ENCODE measurements at places on chromosomes 13 and 19.
A peak's percentile ranks its signal among the peaks of the same experiment; 100 is the strongest.

DNA sequence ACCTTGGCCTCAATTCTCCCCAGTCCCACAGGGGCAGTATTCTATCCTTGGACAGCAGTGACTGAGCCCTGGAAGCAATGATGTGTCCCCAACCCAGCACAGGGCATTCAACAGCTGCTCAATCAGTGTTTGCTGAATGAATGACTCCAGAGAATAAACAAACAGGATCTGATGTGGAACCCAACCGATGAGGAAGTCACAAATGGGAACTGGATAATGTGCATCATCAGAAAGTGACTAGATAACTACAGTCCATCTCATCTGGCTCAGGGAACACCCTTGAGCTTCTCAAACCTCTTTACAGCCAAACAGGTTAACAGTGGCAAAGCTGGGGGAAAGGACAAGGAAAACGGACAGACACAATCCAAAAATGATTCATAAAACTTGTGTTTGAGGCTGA is 8.2 kb downstream of the SLC25A30 start:
- DNase-seq: no peak

DNA sequence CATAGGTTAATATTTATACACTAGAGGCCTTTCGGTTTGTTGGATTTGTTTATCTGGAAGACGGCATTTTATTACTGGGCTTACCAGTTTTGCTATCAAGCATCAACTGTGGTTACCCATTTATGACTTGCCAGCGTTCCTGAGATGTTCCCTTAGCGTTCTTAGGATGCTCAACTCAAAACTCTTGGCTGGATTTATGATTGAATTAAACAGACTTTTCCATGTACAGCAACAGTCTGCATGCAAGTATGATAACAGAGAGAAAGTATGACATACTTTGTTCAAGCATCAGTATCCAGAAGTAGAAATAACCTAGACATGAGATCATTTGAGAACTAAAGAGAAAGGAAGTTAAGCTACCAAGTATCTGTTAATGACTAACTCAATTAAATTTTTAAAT is 29.9 kb upstream of the RNF113B start:
- DNase-seq: no peak

DNA sequence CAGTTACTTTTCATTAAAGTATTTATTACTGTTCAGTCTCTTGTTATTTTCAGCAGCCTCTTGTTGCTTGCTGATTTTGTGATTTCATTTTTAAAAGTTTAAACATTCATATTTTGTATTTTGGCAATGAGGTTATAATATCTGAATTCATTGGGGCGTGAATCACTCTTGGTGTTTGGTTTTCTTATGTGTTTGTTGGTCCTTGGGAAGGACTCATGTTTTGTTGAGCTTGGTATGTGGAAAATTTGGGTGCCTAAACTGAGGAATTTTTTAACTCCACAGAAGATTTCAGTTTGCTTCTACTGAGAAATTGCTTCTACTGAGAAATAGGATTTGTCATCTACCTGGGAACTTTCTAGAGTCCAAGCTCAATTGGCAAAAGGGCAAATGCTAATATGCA is 38.2 kb downstream of the PDS5B start:
- no peak for DNase-seq

- DNase-seq: no peak
Observed at GRCh38 chr13:40599124-40599523, 67.3 kb downstream of the FOXO1 start.

- no peak for DNase-seq
Observed at GRCh38 chr19:570251-570686, 2.1 kb upstream of the BSG start.

DNA sequence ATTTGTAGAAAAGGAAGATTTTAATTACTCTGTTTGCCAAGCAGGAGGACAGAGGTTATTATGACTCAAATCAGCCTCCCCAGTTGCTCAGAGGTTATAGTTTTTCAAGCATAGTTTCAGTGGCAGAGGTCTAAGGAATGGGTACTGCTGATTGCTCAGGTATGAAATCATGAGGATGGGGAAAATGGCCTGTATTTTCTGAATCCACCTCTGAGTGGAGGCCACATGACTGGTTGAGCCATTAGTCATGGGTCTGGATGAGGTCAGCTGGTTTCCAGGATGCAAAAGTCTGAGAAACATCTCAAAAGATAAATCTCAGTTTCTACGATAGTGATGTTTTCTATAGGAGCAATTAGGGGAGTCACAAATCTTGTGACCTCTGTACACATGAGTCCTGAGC is 62.8 kb upstream of the CEACAM8 start:
- no peak for DNase-seq

GRCh38 chr13:48783695-48784230 is 130.0 kb downstream of the CYSLTR2 start:
- DNase-seq: no peak

DNA sequence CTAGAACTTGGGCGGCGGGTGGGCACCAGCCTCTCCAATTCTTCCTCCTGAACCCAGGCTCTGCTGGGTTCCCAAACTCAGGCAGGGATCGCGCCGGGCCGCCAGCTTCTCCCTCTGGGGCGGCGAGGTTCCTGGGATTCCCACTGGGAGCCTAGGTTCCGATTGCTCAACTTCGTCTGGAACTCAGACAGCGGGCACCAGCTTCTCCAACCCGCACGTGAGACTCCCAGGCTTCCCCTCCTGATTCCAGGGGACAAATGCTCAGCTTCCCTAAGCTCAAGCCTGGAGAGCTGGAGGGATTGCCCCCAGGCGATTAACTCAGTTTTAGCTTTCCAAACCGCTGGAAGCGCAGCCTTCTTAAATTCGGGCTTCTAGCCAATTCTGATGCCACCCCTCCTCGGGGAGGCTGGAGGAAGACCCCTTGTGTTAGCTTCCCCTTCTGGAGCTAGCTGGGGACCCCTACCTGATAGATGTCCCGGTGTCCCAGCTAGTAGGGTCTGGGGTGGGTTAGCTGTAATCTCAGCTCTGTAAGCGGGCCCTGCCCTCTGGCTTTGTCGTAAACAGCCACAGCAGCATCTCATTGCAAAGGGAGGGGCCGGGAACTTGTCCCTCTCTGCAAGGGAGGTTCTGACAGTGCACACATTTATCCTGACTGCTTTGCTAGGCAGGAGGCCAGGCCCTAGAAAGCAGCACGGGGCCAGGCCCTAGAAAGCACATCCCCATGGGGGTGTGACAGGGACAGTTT is 671 bp downstream of the MCOLN1 start:
- DNase-seq: no peak

GRCh38 chr13:59203855-59204254 is 959.9 kb downstream of the DIAPH3 start:
- DNase-seq: no peak

GRCh38 chr19:55258476-55258827 is 365 bp downstream of the PPP6R1 start:
- no peak for DNase-seq

DNA sequence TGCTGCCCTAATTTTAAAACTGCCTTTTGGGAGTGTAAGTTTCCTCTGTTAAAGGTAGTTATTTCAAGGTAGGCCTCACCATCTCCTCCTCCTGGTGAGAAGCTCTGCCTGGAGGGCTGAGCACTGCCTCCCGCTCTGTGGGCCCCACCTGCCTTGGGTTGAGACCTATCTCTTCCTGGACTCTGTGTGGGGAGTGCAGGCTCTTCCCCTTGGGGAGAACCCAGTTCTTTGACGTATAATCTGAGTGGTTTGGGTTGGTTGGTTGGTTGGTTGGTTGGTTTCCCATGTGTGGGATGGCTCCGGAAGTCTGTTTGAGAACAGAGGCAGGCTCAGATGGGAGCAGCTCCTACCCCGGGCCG is 39.1 kb downstream of the ACTN4 start:
- peak; percentile 13 for DNase-seq

DNA sequence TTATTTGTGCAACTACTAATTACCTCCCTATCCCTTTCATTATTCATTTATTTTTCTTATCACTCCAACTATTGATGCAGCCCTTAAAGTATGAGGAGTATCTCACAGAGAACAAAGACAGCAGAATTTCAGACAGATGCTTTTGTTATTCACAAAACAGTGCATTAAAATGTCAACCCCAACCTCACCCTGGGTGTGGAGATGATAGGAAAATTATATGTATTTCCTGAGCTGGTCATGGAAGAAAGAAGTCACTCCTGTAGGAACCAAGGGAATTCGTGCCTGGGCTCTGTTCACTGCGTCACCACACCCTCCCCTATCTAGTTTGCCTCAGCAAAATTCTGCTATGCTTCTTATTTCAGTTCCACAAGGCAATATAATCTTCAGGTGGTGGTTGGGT is 315.5 kb downstream of the OXGR1 start:
- no peak for DNase-seq

DNA sequence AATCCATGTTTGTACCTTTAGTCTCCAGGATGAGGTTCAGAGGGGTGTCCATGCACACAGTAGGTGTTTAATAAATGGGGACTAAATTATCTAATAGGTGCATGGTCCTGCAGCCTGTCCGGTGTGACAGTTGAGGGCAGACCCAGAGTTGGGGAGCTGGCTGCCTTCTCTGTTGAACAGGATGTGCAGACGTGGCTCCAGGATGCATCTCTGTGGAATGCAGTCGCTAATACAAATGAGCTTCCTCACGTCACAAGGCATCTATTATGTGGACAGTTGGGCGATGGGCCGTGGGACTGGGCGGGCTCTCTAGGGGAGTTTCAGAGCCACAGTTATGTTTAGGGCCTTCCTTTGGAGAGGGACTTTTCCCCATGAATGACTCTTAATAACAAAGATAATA is 71.0 kb downstream of the SIPA1L3 start:
- DNase-seq: no peak

GRCh38 chr13:42189061-42189460 is 82.9 kb upstream of the AKAP11 start:
- DNase-seq: no peak

- no peak for DNase-seq
Observed at GRCh38 chr13:95361686-95362085, 60.4 kb upstream of the ABCC4 start.

GRCh38 chr13:76038920-76039716 is 403.0 kb downstream of the LMO7 start:
- DNase-seq: no peak

- DNase-seq: no peak
Observed at GRCh38 chr19:51727349-51727880, 3.6 kb upstream of the HAS1 start.

- DNase-seq: no peak
Observed at GRCh38 chr19:17953869-17954268, 13.0 kb upstream of the KCNN1 start.

DNA sequence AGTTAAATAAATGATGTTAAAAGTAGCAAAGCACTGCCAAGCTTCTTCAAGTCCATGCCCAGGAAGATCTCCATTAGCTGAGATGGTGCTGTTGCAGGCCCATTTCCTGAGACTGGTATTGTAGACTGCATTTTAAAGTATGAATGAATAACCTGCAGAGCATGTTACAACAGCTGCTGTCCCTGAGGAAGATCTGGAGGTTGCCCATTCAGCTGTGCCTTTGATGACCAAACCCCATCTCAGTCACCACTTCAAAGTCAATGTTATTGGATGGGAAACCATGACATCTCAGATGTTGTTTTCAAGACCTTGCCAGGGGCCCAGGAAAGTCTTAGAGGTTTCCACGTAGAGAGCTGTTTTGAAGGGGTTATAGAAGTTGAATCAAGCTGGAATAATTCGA is 281.3 kb downstream of the MTUS2 start:
- DNase-seq: no peak

GRCh38 chr19:40452016-40452415 is 7.9 kb upstream of the SERTAD3 start:
- DNase-seq: no peak

DNA sequence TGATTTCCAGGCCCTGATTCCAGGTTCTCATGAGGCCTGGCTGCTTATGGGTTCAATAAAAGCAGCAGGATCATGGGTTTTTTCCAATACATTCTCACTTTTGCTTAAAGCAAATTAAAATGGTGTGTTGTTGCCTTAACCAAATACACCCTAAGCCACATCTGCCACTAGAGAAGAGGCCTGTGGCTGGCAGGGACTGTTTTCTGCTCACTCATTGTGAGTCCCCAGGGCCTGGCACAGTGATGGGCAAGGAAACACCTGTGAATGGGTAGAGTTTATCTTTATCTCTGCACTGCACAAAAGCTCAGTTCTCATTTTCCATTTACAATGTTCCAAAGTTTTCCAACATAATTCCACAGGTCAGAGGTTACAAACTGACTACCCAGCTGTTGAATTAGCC is 726.0 kb downstream of the UQCRFS1 start:
- no peak for DNase-seq

DNA sequence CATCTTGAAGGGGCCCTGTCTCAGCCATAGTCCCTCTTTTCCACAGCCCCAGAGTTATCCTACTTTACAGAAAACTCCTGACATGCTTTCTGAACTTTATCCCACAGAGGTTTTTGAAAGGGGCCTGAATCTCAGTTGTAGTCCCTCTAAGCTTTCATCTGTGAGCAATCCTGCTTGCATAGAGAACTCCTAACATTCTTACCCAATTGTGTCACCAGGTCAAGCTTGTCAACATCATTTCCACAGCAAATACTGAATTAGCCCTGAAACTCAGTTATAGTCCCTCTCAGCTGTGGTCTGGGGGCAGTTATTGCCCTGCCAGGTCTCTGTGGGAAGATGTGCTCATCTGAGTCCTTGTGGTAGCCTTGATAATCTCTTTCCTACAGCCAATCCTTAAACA is 2190.3 kb upstream of the PCDH20 start:
- no peak for DNase-seq

- DNase-seq: no peak
Observed at GRCh38 chr19:6958791-6959190, 62.4 kb downstream of the MBD3L2B start.

DNA sequence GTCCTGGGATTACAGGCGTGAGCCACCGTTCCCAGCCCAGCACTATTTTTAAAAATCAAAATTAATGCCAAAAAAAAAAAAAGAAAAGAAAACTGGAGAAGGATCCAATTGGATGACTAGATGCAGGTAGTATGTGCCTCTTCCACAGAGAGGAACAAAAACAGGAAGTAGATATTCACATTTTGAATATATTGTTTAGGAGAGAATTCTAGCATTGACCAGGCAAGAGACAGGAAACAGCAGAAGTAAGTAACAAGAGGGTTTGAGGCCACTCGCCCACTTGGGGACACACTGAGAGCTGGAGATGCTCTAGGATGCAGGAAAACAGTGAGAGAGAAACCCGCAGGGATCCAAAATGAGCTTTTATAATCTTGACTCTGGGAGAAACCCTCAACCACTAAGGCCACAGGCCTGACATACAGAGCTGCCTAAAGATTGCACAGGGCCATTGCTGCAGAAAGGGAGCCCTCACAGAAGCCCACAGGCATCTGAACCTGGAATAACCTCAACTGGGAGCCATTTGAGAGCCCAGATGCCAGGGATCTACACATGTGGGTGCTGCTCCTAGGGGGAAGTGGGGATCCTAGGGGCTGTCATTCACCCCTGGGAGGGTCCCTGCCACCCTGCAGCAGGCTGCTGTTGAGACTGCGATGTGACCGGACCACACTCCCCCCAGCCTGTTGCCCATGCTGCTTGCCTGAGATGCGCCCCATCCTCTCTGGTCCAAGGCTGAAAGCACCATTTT is 28.2 kb downstream of the IGFL2 start:
- no peak for DNase-seq

- no peak for DNase-seq
Observed at GRCh38 chr19:53978975-53979801, 12.2 kb upstream of the CACNG6 start.

DNA sequence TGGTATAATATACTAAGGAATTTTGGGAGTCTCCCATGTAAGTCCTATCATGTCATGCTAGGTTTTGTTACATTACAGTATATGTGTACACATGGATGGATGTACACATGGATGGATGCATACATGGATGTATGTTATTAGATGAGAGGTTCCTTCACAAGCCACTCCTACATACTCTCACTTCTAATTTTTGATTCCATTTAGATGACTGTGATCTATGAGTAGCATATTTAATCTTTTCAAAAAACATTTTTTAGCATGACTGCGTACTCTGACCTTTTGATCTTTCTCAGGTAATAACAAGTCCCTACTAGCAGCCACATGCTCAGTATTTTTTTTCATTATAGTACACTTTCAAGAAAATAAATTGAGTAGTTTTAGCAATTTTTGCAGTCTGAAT is 441.8 kb downstream of the SLITRK1 start:
- no peak for DNase-seq

Data from activated T-cell treated with anti-CD3 and anti-CD28 coated beads for 4 hours (primary cell).